ENCODE measurements at places on chromosomes 1 and 21.

GRCh38 chr1:924656-925560 is 1.2 kb downstream of the SAMD11 start:
- no peak for DNase-seq

DNA sequence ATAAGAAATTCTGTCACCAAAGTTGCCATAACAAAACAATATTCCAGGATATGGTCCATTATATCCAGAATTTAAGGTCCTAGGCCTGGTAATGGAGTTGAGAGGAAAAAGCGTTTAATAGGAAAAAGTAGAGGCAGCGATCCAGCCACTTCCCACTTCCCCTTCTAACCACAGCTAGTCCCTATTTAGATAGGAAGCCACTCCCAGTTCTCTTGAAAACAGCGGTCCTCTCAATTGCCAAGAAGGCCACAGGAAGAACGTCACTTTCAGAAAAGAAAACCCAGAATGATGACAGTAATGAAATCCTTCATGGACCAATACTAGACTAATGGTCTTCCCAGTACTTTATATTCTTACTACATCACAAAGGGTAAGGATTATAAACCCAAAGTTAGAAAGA is 38.6 kb downstream of the ABL2 start:
- no peak for DNase-seq

DNA sequence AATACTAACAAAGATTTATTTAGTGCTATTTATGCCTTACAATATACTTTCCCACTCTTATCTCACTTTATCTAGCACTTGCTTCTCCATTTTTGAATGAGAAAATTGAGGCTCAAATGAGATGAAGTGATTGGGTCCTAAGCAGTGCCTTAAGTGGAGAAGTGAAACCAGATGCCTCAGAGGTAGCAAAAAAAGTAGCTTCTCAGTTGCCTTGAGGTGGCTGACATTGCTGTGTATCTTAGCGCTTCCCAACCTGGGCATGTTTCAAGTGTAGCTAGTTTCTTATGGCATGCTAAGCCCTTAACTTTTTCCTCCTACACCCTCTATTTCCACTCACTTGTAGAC is 390.4 kb downstream of the OMA1 start:
- no peak for DNase-seq

DNA sequence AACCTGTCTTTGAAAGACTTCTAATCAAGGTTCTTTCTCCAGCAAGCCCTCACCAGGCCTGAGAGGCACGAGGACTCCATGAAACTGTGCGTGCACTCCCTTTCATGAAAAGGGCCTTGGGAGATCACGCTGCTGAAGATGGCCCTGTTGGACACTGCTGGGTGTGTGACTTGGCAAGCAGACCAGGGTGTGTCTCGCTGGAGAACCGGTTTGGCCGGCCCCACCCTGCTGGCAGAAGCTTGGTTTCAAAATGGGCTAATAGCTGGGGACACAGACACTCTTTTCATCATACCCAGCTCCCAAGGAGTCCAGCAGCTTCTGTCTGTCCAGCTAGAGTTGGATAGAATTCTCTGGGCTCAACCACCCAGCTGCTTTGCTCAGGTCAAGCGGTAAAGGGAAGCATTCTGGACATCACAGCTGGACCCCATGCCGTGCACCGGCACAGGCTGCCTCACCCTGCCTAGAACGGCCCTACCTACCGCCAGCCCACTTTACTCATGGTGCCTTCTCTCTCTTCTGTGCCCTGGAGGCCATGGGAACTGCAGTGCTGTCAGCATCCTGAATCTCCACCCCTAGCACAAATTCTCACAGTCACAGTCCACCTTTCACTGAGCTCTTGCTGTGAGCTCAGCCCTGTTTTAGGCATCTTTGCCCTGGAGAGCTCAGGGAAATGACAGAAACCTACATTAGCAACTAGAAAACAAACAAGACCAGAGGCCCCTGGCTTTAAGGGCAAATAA is 24.6 kb downstream of the PKP1 start:
- no peak for DNase-seq

GRCh38 chr21:40356644-40357043 is 489.4 kb downstream of the PCP4 start:
- no peak for DNase-seq

Data from stimulated activated CD8-positive, alpha-beta memory T cell treated with anti-CD3 and anti-CD28 coated beads, Interleukin-4, amount 100 ng/mL, for 1 hour (primary cell).